Stimulated activated CD8-positive, alpha-beta memory T cell treated with anti-CD3 and anti-CD28 coated beads, Interleukin-7, amount 100 ng/mL, for 1 hour (primary cell): ENCODE measurements at places on chromosomes 3 and 15.

GRCh38 chr3:161694682-161695564 is 198.3 kb downstream of the OTOL1 start:
- no peak for DNase-seq

DNA sequence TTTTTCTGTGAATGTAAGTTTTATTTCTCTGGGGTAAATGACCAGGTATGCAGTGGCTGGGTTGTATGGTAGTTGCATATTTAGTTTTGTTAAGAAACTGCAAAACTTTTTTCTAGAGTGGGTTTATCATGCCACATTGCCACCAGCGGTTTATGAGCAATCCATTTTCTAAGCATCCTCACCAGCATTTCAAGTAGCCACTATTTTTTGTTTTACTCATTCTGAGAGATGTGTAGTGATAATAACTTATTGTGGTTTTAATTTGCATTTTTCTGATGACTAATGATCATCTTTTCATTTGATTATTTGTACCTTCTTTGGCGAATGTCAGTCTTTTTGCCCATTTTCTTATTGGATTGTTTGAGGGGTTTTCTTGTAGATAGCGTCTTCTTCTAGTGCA is 56.2 kb downstream of the SPRED1 start:
- DNase-seq: no peak

DNA sequence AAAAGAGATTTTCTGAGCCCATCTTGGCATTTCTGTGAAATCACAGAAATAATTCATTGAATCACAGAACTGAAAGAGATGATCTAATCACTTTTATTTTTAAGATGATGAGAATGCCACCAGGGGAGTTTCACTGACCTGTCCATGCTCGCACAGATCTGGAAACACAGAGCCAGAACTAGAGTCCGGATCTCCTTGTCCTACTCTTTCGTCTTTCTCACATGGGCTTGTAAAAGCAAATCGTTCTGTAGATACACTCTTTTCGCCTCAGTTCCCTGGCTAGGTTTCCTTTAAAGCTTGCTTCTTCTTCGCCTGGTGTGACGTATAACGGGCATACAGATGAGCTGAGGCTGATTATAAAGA is 122.5 kb upstream of the SPRED1 start:
- DNase-seq: no peak

DNA sequence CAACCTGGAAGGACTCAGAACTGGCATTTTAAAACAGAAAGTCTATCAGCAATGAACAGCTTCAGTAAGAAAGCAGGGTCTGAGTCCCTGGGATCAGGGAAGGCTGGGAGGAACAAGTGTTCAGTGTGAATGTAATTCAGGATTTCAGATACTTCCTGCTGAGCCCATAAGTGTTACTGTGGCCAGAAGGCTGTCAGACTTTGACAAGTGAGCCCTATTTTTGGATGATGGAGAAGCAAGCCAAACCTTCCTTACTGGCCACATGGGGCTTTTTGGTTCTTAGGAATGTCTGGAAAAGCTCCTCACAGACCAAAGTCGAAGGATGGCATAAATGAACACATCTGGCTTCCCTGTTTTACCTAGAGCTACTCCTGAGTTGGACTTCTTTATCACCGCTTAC is 157.2 kb downstream of the BBX start:
- no peak for DNase-seq

DNA sequence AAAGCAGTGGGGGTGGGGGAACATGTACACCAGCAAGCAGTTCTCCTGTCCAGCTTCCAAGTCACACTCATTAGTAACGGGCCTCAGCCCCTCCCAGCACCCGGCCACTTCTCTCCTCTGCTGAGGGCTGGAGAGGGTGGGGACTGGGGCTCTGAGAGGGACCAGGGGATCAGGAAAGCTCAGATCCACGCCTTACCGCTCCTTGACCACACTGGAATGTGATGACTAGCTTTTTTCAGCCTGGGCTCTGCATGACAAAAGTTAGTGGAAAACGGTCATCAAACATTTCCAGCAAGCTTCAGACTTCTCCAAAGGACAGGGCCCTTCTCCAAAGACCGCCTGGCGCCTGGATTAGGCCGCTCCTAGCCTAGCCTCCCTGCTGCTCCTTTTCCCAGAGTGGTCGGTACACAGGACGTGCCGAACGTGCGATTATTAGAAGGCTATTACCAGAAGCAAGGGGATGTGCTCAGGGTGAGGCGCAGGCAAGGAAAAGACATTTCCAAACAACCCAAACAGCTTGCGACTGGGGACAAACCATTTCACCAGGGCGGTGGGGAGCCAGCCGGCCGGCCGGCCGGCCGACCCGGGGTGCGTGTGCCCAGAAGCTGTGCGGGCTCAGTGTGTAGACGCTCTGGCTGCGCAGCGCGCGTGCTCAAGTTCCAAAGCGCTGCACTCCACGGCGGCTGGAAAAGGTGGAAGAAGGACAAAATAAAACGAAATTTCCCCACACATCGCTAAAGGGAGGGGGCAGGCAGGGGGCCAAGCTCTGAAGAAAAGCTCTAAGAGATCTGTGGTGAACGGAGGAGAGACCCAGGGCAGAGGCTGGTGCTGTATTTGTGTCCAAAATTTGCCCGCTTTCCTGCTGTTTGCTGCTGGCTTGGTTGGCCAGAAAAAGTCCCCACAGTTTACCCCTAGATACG is 51.0 kb upstream of the SSR3 start:
- no peak for DNase-seq

- no peak for DNase-seq
Observed at GRCh38 chr3:53921296-53921695, 29.6 kb upstream of the SELENOK start.

DNA sequence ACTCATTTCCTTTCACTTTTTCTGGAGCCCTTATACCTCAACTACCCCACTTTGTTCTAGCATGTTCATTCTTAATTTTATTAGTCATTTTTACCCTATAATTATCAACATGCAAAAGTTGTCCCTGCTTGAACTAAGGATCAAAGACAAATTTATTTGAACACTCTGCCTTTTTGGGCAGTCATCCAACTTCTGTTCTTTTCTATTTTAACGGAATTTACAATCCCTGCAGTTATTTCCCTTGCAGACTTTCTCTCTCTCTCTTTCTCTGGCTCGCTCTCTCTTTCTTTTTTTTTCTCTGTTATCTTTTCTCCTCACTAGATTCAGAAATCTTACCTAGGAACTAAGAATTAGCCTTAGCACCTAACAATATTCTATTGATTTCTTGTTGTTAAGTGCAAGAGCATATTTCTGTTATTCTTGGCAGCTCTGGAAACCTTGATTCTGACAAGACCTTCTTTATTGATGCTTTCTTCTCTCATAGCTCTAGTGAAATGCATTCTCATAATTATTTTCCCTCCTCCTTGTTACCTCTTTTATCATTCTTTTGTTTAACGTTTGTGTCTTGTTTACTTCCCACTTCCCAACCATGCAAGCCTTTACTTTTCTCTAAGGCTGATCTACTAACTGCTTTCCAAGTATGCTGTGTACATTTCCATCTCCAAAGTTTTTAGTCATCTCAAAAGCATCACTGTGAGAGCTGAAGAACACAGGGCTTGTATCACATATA is 951.6 kb downstream of the DIPK2A start:
- no peak for DNase-seq

- no peak for DNase-seq
Observed at GRCh38 chr3:43863966-43864933, 173.5 kb downstream of the ABHD5 start.

- DNase-seq: no peak
Observed at GRCh38 chr3:4409971-4410573, 57.0 kb downstream of the SUMF1 start.

GRCh38 chr3:145882436-145882835 is 278.5 kb downstream of the PLOD2 start:
- DNase-seq: no peak

DNA sequence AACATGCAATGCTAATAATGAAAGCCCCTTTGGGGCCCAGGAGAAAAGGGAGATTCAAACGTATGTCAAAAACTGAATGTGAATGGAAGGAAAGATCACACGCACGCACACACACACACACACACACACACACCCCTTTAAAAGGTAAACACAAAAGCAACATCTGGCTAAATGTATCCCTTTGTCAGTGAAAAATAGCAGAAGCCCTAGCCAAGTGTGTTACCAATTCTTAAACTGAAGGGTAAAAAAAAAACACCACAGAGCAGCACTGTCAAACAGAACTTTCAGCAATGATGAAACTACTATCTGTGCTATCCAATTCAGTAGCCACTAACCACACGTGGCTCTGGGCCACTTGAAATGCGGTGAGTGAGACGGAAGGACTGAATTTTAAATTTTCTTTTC is 4.9 kb downstream of the RFTN1 start:
- no peak for DNase-seq

DNA sequence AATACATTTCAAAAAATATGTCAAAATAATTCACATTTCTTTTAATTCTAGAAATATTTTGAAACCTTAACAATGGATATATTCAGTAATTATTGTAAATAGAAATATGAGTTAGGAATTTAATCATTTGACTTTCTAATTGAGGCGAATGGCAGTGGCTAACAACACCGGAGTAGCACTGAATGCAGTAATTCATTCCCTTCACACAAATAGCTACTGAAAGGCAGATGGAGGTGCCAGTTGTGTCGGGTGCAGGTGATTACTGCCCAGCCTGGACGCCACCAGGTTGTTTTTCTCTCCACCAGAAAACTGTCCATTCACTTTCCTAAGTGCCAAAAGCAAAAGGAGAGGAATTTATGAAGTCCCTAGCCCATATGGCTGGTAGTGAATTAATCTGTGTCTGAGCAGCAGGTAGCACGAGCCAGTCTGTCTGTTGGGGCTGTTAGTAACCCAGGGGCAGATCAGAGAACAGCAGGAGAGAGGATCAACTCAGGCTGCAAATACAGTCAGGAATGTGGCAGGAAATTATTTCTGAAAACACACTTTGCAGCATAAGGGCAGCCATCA is 79.3 kb upstream of the GMNC start:
- DNase-seq: no peak

- no peak for DNase-seq
Observed at GRCh38 chr15:73922186-73923151, 3.8 kb upstream of the LOXL1 start.
